ENCODE measurements at places on chromosomes 12 and 14.

DNA sequence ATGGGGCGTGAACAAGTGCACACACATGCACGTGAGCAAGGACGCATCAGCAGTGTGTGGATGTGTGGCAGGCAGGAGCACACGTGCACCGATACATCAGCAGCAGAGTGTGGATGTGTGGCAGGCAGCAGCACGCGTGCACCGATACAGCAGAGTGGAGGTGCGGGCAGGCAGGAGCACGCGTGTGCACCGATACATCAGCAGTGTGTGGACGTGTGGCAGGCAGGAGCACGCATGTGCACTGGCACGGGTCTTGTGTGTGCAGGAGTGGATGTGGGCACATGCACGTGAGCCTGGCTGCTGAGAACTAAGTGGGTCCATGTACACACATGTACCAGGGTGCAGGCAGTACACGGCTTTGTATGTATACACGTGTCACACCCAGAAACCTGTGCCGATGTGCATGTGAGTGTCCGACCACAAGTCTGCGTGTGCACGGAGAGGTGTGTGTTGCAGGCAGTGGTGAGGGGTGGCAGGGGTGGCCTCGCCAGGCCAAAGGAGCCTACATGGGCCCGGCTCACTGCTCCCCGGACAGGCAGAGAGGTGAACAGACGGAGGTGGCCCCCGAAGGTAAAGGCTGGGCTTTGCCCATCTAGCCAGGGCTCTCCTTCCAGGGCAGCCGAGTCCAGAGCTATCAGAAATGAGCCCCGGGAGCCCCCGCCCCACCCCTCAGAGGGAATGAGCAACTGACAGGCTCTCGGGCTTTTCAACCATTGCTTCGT lies 53.9 kb downstream of the RFLNA start:
- DNase-seq, result no peak

- no peak for DNase-seq
Measured at GRCh38 chr14:99698642-99699041, 14.5 kb downstream of the CYP46A1 start.

- no peak for DNase-seq
Measured at GRCh38 chr14:55221968-55222367, 30.6 kb upstream of the DLGAP5 start.

GRCh38 chr12:56034586-56035332 lies 7.0 kb upstream of the RPS26 start:
- no peak for DNase-seq

DNA sequence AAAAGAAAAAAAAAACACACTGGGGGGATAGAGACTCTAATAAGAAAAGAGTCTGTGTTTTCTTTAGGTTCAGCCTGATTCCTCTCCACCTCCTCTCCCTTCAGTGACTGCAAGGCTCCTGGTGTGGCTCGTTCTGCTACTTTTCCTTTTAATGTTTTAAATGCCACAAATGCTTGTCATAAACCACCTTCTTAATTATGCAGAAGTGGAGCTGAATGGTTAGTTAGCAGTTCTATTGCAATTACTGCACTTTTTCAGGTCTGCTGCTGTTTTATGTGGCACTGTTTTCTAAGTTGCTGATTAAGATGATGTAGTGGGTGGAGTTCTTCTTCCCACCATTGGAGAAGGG lies 878.1 kb downstream of the DIO2 start:
- DNase-seq, result no peak

DNA sequence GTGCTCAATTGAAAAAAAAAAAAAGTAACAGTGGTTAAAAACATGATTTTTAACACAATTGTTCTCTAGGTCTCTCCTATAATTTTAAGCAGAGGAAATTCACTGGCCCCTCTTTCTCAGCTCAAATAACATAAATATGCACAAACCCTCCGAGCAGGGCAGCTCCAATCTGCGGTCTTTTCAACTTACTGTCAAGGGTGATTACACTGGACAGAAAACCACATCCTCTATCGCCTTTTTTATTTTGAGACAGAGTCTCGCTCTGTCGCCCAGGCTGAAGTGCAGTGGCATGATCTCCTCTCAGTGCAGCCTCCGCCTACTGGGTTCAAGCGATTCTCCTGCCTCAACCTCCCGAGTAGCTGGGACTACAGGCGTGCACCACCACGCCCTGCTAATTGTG lies 16.5 kb upstream of the GABARAPL1 start:
- DNase-seq, result no peak

- DNase-seq, result peak; percentile 17
Measured at GRCh38 chr14:95431199-95432143, 85.0 kb downstream of the SYNE3 start.

DNA sequence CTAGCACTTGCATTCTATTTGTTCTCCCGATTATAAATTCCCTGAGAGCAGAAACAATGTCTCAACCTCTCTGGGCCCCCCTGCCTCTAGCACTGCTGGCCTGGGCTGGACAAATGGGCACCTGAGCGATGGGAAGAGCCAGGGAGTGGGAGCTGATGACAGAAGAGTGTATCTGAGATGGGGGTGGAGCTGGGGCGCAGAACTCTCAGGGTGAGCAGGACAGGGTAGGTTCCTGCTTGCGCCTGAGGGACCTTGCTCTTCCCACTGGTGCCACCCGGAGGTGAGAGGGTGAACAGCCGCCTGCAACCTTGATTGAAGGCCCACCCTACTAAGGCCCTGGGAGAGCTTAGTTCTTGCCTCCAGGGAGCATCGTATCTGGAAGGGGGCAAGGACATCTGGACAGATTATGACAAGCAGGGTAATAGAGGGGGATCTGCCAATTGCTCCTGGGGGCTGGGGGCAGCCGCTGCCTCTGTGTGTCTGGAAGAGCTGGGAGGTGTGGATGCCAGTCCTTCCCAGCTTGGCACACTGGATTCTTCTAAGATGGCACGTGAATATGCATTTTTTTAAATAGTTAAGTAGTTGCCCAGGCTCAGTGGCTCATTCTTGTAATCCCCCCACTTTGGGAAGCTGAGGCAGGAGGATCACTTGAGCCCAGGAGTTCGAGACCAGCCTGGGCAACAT lies 43.0 kb upstream of the TSPAN9 start:
- peak; percentile 71 for DNase-seq

GRCh38 chr14:85409481-85410210 lies 120.3 kb upstream of the FLRT2 start:
- no peak for DNase-seq

DNA sequence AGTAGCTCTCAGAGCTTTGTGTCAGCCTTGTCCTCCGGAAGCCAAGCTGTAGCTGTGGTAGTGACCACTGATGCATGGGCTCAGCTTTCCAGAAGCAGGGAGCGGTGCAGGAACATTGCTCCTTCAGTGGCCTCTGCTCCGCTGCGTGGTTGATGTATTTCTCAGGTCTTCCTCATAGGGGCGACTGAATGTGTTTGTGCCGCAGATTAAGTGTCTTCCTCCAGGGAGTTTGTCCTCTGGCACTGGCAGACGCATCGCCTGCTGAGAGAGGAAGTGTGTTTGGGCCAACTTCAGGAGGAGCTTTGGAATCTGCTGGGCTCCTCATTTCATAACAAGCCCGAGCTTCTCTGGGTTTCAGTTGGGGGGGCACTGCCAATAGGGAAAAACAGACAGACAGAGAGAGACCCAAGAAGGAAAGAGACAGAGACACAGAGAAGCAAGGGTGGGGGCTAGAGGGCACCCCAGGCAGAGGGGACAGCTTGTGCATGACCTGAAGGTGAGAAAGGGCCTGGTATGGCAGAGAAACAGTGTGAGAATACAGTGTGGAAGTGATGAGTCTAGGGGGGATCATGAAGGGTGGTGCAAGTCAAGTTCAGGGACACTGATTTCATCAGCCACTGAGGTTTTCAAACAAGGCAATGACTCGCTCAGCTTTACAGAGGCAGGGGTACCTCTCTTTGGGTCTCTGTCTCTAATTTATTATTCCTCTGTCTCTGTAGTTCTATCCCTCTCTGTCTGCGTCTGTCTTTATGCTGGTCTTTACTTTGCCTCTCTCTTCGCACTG lies 69.4 kb upstream of the PRIMA1 start:
- DNase-seq, result no peak

- no peak for DNase-seq
Measured at GRCh38 chr12:116456330-116457082, 102.7 kb upstream of the MAP1LC3B2 start.

- no peak for DNase-seq
Measured at GRCh38 chr12:3119192-3119755, 42.1 kb downstream of the TSPAN9 start.

GRCh38 chr12:114704096-114704495 lies 20.1 kb upstream of the TBX3 start:
- no peak for DNase-seq
